ENCODE measurements at places on chromosomes 4 and X.

DNA sequence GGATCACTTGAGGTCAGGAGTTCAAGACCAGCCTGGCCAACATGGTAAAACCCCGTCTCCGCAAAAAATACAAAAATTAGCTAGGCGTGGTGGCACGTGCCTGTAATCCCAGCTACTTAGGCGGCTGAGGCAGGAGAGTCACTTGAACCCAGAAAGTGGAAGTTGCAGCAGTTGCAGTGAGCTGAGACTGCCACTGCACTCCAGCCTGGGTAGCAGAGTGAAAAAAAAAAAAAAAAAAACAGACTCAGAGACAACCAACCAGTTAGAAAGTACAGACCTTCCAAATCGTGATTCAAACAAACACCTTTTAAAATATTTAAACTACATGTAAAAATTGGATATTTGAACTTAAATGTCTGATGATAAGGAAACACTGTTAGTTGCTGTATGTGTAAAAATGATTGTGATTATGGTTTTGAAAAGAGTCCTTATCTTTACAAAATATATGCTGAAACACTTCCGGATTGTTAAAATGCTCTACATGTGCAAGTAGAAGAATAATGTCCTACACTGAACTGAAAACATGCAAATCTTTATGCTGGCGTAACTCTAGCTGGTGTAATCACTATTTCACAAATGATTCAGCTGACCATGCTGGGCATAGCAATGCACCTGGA is 37.8 kb downstream of the SH3KBP1 start:
- DNase-seq: no peak

DNA sequence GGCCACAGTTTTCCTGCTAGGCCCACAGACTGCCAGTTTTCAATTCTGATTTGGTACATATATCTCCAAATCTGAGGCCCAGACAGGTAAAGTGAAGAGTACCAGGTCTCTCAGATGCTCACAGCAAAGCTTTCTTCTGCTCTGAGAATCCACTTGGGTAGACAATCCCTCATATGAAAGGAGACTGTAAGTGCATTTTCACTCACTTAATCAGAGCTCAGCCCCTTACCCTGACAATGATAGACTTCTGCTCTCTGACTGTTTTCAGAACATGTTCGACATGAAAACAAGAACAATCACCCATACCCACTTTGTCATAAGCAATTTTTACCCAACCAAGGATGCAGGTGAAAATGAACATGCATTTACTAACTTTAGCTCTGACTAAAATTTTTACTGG is 7.1 kb downstream of the GPRIN3 start:
- DNase-seq: no peak

DNA sequence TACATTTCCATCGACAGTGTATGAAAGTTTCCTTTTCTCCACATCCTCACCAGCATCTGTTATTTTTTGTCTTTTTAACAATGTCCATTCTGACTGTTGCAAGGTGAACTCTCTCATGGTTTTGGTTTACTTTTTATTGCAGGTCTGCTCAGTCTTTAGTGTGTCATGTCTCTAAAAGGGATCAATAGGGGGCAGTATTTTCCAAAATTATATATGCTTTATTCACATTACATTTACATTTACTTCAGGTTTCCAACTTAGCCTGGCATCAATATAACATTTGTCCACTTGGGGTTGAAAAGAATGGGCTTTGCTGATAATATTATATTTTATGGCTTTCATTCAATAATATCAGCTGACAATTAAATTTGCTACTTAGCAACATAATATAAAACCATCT is 265.0 kb upstream of the SLITRK2 start:
- no peak for DNase-seq

DNA sequence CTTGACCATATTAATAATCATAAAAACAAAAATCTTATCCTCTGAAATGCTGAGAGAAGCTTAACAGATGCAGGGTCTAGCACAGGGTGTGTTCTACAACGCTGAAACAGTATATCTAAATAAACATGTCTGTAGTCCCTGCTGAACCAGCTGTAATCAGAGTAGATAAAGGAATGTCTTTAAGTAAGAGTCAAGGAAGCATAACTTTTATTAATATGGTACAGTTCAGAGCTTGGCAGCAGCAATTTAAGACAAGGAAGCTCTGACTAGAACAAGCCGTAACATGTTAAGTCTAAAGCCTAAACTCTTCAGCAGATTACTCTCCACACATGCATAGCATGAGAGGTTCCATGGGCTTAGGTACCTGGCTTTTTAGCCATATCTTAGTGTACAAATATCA is 36.1 kb downstream of the NFKB1 start:
- no peak for DNase-seq

- DNase-seq: no peak
Observed at GRCh38 chr4:165799384-165799815, 73.6 kb upstream of the TLL1 start.

DNA sequence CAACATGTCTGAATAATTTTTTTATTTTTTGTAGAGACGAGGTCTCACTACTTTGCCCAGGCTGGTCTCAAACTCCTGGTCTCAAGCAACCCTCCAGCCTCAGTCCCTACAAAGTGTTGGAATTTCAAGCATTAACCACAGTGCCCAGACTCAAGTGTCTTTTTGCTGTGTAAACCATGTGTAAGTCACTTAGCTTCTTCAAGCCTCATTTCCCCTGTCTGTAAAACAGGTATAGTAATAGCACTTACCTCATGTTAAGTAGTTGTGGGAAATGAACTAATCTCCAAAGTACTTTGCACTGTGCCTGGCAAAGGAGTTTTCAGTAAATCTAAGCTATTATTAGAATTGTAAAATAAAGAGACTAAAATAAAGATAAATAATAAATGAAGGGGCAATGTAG is 35.7 kb downstream of the STBD1 start:
- DNase-seq: no peak

GRCh38 chr4:48635980-48636379 is 144.1 kb downstream of the FRYL start:
- DNase-seq: no peak

DNA sequence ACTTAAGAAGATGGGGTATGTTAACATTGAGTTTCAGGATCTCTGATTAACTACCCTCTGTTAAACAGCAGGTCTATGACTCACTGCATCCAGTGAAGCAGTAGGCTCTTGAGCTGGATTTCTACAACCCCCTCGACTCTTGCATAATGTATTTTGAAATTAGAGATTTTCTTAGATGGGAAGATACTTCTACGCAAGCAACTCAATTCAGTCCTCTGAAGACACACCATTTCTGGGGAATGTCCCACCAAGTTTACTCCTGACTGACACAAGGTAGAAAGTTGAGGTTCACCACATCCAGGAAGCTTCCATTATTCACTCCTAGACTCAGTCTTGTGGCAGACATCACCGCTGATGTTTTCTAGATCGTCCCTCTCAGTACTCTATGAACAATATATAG is 12.9 kb downstream of the PALLD start:
- no peak for DNase-seq

DNA sequence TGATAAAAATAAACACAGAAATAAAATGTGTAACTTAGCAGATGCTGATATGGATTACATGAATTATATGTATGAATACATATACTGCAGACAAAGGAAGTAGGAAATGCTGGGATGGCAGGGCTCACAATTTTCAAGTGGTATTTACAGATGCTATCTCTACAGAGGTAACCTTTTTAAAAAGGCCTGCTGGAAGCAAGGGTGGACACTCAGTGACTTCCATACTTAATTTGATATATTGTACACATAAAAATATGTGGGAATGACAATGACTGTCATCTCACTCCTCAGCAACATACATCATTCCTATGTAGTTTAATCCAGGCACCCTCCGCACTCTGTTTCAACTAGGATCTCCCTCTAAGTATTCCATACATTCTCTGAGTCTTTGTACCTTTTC is 452.9 kb downstream of the DTHD1 start:
- DNase-seq: no peak

GRCh38 chr4:121339307-121339706 is 41.5 kb downstream of the QRFPR start:
- no peak for DNase-seq

DNA sequence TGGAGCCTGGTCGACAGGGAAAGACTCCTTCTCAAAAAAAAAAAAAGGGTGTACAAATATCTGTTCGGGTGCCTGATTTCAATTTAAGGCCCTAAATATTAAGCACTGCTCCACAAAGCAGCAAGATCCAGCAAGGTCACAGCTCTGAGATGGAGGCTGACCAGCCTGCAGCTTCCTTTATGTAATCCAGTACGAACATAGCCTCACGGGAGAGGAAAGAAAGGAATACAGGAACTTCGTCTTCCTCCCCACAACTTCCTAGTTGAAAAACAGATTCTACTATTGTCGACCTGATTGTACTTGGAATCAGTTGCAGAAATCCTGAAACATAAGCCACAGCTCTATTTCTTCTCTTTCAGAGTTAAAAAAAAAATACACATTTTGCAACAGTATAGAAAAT is 53.5 kb upstream of the TBC1D9 start:
- no peak for DNase-seq

DNA sequence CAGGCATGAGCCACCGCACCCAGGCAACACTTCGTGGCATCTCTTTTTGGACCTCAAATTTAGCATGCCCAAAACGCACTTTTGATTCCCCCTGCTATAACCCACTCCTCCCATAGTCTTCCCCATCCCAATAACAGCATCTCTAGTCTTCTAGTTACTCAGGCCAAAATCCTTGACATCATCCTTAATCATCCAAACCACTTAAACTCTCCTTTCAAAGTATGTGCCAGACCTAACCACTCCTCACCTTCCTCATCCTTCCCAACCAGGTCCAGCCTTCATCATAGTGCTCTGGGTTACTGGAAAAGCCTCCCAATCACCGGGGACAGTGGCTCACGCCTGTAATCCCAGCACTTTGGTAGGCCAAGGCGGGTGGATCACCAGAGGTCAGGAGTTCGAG is 41.9 kb downstream of the AFAP1 start:
- DNase-seq: no peak

- no peak for DNase-seq
Observed at GRCh38 chrX:22173966-22174365, 98.7 kb upstream of the CBLL2 start.

DNA sequence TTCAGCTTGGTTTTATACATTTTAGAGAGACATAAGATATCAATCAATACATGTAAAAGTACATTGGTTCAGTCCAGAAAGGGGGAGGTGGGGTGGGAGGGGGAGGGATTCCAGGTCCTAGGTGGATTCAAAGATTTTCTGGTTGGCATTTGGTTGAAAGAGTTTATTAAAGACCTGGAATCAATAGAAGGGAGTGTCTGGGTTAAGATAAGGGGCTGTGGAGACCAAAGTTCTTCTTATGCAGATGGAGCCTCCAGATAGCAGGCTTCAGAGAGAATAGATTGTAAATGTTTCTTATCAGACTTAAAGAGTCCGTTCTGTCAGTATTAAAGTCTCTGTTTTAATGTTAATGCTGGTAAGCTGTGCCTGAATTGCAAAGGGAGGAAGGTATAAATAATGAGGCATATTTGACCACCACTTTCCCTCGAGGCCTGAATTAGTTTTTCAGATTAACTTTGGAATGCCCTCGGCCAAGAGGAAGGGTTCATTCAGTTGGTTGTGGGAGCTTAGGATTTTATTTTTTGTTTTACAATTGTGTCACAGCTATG is 169.9 kb downstream of the AASDH start:
- no peak for DNase-seq

- no peak for DNase-seq
Observed at GRCh38 chr4:36249610-36250009, 5.3 kb upstream of the ARAP2 start.

DNA sequence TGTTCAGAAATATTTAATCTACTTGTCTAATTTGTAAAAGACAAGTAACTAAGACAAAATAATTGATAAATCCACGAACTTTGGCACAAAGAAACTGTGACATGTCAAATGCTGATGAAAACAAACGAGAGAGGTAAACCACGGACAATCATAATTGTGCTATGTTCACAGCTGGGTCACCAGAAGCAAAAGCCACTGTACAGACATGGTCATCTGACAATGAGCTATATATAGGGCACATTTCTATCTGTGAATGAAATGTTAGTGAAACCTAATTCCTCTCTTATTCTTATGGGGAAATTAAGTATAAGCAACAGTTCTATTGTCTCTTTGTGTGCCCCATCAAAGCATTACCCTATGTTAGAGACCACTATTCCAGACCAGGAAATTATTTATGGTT is 444.0 kb upstream of the TRAM1L1 start:
- no peak for DNase-seq

GRCh38 chrX:110402091-110402849 is 43.6 kb downstream of the RTL9 start:
- no peak for DNase-seq

GRCh38 chr4:135804785-135805184 is 1603.2 kb upstream of the PABPC4L start:
- DNase-seq: no peak

- no peak for DNase-seq
Observed at GRCh38 chrX:133477986-133478385, 62.7 kb upstream of the GPC4 start.

DNA sequence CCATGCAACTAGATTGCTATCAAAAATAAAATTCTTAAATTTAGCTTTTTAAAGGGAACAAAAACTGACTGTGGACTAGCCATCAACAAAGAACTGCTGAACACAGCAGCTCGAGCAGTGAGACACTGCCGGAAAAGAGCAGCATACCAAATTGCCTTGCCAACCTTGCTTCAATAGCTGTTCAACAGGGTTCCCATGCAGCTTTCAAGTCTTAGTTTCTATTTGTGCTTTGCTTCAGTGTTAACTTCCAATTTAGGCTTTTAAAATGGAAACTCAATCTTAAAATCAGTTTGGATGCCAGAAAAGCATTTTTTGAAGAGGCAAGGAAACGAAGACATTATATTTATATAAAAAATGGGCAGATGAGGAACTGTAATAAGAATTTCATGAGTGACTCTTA is 463.4 kb upstream of the MAGEB18 start:
- DNase-seq: no peak

DNA sequence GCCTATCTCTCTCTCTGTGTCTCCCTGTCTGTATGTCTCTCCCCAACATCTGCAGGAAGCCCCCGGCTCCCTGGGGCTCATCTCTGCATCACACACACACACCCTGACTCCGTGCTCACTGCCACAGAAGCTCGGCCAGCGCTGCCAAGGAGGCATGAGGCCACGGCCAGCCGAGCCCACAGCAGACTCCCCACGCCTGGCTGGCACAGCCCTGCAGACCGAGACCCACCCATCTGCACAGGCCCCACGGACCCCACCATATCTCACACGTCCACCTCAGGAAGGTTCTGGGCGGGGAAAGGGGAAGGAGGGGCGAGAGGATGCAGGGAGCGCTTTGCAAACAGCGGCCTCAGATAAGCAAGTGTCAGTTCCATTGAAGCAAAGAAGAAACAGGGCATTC is 28.5 kb upstream of the SLC25A6 start:
- DNase-seq: no peak
